Fibroblast of skin of abdomen (primary cell): ENCODE measurements at places on chromosomes 1 and 21.

- DNase-seq: no peak
These were observed 69.1 kb downstream of the LAMC1 start for GRCh38 chr1:183092350-183092749.

- peak; percentile 36 for DNase-seq
These were observed 1.9 kb downstream of the FTCD start for GRCh38 chr21:46153247-46154154.

DNA sequence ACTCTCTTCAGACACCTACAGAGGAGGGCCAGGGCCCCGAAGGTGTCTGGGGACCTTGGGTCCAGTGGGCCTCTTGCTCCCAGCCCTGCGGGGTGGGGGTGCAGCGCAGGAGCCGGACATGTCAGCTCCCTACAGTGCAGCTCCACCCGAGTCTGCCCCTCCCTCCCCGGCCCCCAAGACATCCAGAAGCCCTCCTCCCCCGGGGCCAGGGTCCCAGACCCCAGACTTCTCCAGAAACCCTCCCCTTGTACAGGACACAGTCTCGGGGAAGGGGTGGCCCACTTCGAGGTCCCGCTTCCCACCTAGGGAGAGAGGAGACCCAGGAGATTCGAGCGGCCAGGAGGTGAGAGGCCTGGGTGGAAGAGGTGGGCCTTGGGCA lies 3.7 kb downstream of the ADAMTSL4 start:
- DNase-seq: no peak

DNA sequence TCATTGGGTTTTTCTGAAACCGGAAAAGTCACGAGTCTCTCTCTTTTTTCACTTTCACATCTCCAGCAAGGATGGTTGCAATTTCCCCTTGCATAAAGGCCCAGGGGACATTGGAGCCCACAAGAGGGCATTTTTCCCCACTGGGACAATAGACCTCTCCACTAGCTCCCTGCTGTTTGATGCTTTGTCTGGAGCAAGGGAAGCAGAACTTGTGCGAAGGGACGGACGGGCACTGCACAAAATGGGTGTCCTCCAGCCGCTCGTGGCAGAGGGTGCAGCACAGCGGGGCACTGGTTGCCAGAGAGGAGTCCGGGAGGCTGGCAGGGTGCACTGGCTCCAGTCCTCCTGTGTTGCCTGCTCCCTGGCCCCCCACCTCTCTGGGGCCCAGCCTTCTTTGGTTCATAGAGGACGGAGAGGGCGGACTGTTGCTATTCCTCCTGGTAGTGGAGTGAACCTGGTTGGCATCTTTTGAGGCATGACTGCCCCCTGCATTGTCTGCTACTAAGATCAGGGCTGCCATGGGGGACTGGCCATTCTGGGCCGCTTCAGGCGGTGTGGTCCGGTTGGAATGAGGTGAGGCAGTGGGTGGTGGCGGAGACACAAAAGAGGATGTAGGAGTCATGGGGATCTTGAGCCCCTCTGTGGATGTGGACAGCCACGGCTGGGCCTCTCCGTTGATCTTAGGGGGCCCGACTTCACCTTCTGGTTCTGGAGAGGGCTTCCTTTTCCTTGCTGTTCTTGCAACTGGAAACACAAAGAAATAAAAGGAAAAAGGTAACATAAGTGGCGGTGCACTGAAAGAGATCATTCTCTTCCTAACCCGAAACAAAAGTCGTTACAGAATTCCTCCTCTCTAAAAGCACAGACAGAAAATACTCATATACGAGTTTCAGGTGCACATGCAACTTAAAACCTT lies 2.6 kb downstream of the IRF2BP2 start:
- DNase-seq: no peak

GRCh38 chr1:231337043-231337471 lies 595 bp downstream of the EXOC8 start:
- DNase-seq: no peak

DNA sequence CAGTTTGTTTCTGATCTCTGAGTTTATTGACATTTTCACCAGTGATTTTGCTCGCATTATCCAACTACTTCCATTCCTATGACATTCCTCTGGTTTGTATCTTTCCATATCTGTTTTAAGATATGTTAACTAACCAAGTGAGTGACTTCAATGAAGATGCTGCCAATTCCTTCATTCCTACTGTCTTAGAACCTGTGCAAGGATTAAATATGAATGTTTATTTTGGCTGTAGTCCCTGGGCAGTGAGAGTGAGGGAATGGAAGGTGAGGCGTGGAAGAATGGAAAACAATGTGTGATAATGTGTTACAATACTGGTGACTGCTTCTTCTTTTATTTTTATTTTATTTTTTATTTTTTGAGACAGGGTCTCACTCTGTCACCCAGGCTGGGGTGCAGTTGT lies 183.0 kb downstream of the SDCCAG8 start:
- peak; percentile 22 for DNase-seq
